ENCODE measurements at places on chromosomes 4 and X.

GRCh38 chrX:2582667-2583066, 81.9 kb upstream of the DHRSX start:
- no peak for DNase-seq

DNA sequence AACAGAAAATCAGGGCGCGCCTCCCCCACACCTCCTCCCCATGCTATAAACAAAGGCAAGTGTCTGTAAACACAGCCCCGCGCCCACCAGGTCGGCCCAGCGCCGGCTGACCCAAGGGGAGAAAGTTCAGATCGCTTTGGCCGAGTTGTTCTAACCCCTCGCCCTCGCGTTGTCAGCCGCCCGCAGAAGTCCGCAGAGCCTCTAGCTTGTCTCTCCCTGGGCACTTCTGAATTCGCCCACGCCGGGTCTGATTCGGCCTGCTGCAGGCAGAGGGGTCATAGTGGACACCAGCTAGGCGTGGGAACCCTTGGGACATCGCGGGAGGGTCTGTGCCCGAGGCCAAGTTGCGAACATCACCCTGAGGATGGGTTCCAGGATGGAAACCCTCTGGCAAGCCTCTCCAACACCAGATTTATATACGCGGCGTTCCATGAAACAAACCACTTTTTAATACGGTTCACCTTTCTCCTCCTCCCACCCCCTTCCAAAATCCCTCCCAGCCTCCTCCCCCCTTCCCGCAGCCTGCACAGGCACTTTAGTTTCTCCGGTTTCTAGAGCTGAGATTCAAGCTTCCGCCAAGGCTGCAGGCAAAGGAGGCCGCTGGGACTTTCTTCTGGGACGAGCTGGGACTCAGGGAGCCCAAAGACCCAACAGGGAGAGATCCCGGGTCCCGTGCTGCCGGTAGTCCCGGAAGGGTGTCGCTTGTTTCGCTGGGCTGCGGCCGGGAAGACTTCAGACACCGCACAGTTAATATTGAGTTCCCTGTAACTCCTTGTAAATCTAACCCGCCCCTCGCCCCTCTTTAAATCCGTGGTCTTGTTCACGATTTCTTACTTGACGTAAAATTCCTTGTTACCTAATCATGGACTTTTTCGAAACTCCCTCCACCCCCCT, 4.7 kb downstream of the HAND2 start:
- DNase-seq = no peak

DNA sequence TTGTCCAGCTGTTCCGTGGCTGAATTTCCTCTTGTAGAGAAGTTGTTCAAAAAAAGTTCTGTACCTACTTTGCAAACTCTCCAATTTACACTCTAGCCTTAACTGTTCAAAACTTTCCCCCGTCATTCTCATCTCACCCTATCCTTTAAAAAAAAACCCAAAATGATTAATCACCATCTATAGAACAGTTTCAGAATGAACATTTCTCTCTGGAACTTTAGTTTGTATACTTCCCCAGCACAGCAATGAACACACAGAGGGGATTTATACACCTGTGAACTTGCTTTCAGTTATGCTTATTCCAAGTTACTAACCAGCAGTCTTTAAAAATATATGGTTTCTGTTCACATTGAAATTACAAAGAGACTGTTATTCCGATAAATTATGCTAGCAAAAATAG, 1.2 kb downstream of the GEMIN8 start:
- DNase-seq = no peak

GRCh38 chrX:17839269-17839668, 21.8 kb downstream of the RAI2 start:
- DNase-seq = no peak

DNA sequence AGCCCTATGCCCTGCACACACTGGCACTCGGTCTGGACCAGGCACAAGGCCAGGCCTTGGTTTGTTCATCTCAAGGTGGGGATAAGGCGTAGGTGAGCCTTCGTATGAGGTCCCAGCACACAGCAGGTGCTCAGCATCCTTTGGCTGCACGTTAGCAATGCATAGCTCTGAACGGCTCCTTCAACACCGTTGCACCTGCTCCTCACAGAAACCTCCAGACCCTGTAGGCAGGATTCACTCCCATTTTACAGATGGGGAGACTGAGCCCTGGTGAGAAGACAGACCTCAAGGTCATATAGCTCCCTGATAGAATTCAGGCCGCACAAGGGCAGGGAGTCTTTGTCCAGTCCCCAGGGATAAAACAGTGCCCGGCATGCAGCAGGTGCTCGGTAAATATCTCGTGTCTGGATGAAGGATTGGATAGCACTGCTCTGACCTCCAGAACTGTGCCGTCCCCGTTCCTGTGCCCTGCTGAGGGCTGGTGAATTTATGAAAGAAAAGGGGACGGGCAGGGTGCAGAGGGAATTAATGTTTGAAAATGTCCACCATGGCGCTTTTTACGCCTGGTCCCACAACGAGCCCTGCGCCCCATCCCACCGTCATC, 2.4 kb downstream of the PPP2R2C start:
- no peak for DNase-seq

DNA sequence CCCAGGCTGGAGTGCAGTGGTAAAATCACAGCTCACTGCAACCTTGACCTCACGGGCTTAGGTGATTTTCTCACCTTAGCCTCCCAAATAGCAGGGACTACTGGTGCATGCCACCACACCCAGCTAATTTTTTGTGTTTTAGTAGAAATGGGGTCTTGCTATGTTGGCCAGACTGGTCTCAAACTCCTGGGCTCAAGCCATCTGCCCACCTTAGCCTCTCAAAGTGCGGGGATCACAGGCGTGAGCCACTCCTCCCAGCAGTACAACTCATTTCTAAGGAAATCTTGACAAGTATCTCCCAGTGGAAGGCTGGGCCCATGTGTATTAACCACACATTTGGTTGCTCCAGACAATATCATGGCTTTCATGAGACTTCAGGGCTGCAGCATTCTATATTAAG, 20.4 kb upstream of the PDLIM5 start:
- no peak for DNase-seq

GRCh38 chrX:133722756-133723155, 262.6 kb downstream of the GPC3 start:
- no peak for DNase-seq

DNA sequence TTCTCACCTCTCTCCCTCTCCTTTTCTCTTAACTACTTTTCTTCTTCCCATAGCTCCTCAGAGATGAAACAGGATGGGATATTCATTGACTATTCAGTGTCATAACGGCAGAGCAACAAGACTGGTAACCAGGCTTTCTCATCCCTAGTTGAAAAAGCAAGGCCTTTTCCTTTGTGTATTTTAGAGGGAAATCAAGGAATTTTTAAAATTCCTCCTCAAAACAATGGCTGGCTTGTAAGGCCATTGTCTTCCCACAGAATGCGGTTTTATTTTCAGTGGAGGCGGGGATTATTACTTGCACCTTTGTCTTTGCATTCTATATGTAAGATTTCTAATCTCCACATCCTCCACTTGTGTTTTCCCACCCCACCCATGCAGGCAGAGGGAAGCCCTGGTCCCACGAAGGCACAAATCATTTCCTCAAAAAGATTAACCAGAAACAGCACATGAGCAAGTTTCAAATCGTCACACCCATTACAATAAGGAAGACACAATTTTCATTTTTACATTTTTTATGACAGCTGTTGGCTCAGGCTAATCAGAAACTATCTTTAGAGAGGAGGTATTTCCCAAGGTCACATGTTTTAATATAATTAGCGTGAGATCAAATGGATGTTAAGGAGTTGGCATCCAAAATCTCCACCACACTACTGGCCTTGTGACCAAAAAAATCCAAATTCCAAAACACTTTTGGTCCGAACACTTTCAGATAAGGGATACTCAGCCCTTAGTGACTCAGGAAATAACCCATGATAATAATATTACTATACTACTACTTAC, 53.0 kb upstream of the KDR start:
- no peak for DNase-seq

- no peak for DNase-seq
Observed at GRCh38 chr4:52868133-52868532, 6.0 kb downstream of the RASL11B start.

DNA sequence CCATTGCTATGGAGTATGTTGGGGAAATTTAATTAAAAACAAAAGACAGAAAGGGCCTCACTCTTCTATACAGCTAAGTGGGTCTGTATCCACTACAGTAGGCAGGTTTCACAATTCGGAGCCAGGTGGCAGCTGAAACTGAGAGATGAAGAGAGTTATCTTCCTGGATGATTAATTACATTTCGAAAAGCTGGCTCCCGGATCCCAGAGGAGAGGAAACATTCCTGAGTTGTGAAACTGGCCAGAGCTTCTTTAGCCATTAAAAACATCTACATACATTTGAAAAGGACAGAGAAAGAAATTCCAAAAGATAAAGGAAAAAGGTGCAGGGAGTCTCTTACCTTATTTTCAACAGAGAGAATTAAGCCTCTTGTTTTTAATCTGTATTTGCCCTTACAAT, 15.5 kb upstream of the PDZD4 start:
- DNase-seq = no peak

Data from AG04449 (cell line).